A172 (cell line): ENCODE measurements at places on chromosomes 1 and 21. TPM values are rescaled to one million over a fixed set of nuclear protein-coding genes. Genes with fewer than 3 reads are reported as not detected.

Gene NCAM2
- total RNA-seq: 1.4 and 4.8 TPM in 2 replicates

Gene LCA5L
- total RNA-seq: 2.7 and 3.4 TPM in 2 replicates

Gene ADAMTS5
- total RNA-seq: 0.02 and 0.10 TPM in 2 replicates

Gene LDLRAD1
- total RNA-seq: not detected in 2 replicates

Gene SLC27A3
- 1.8 and 2.2 TPM in 2 replicates for total RNA-seq

Gene SHISAL2A
- total RNA-seq: not detected in 2 replicates

Gene CNIH3
- 12.8 and 15.4 TPM in 2 replicates for total RNA-seq

Gene ALG14
- 3.3 and 4.8 TPM in 2 replicates for total RNA-seq

Gene INSRR
- not detected in 2 replicates for total RNA-seq

Gene TNFAIP8L2
- not detected in 2 replicates for total RNA-seq

Gene FAM167B
- total RNA-seq: 5.8 and 8.5 TPM in 2 replicates

Gene TFF3
- total RNA-seq: not detected in 2 replicates

Gene LCE1F
- total RNA-seq: not detected in 2 replicates

Gene AGT
- 14.6 and 15.2 TPM in 2 replicates for total RNA-seq

GRCh38 chr1:116721451-116722007 lies 32.7 kb upstream of the CD2 start:
- no peak for DNase-seq

DNA sequence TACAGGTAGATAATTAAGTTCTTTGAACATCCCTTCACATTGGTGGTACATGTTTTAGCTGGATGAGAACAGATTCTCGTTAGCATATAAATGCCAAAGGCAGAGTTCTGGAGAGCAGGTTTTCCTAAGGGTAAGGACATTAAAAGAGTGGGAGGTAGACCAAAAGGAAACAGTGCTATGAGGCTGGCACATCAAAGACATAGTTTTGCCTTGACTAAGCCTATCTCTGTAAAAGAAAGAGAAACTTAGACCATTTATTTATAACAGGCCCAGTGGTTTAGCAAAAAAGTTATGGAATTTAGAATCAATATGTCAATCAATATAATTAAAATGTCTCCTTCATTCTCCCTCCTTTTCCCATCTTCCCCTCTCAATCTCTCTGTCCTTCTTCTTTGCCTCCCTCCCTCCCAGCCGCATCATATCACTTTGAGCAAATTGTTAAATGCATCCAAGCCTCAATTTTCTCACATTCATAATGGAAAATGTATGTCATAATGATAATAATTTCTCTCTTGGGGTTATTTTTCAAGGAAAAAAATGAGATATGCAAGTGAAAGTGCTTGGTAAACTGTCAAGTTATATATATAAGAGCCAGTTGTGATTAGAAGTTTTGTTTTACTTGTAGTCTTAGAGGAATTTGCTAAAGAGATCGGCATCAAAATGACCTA lies 209.9 kb upstream of the SGIP1 start:
- no peak for DNase-seq

GRCh38 chr21:42403611-42404231 lies at the start of gene UBASH3A:
UBASH3A (plus strand) TSS chr21:42403902; CDS start chr21:42403946, 44 bp downstream.
- no peak for DNase-seq

DNA sequence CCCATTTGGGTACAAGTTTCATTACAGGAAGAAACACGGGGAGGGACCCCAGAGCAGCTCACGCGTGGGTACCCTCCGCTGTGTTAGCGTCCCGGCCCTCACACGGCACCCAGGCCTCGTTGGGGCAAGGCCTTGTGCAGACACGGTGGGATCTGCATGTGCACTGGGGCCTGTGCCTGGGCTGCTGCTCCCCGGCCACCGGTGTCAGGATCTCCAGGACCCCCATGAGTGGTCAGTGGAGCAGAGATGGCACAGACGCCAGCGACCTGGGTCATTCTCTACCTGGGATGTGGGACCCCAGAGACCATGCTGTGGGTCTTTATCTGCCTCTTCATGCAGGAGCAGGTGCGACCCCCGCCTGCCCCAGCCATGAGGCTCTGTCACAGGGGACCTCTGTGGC lies 5.4 kb upstream of the SAMD11 start:
- no peak for DNase-seq

GRCh38 chr1:98677288-98677687 lies 15.8 kb downstream of the SNX7 start:
- peak; percentile 35 for DNase-seq

- no peak for DNase-seq
Measured at GRCh38 chr1:222028676-222029075, 286.8 kb upstream of the DUSP10 start.

GRCh38 chr1:114609026-114609425 lies 27.6 kb upstream of the BCAS2 start:
- no peak for DNase-seq

- DNase-seq: no peak
Measured at GRCh38 chr1:75472971-75473603, 137.8 kb downstream of the SLC44A5 start.

GRCh38 chr1:6490181-6491080 lies 1.0 kb downstream of the PLEKHG5 start:
- peak; percentile 37 for DNase-seq

DNA sequence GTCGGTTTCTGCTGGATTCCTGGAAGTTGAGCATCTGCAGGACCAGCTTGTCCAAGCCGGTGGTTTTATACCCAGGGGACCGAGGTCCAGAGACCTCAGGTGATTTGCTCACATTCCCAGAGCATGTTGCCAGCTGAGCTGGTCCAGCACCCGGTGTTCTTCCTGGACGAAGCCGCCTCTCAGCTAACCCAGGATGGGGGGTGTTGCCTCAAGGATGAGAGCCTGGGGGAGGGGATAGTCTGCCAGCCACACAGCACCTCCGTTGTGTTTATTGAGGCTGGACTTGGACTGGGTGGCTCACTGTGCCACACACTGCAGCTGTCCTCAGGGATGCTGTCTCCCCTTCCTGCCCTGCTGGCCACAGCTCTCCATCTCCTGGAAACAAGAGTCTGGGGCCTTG lies 1.5 kb downstream of the TMEM201 start:
- DNase-seq: no peak

- DNase-seq: no peak
Measured at GRCh38 chr1:200653022-200653462, 16.7 kb downstream of the DDX59 start.

GRCh38 chr1:183622013-183622412 lies 13.6 kb downstream of the ARPC5 start:
- no peak for DNase-seq

- no peak for DNase-seq
Measured at GRCh38 chr1:154191990-154192461, at the start of gene TPM3. TPM3 (minus strand) TSS chr1:154192100; CDS start chr1:154192018, 82 bp downstream.

DNA sequence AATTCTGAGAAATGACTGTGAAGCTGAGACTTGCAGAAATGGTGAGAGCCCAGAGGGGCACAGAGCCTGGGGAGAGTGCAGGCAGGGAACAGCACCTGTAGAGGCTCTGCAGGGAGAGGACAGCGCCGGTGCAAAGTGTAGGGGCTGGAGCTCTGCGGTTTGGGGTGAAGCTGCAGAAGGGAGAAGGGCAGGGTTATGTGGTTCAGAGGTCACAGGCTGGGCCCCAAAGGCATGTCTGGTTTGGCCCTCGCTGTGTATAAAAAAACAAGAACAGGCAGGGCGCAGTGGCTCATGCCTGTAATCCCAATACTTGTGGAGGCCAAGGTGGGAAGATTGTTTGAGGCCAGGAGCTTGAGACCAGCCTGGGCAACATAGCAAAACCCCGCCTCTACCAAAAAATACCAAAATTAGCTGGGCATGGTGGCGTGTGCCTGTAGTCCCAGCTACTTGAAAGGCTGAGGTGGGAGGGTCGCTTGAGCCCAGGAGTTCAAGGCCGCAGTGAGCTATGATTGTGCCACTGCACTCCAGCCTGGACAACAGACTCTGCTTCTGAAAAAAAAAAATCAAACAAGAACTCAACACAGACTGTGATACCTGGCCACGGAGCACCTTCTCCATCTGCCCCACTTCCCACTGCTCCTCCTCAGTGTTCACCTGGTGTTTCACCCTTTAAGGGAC lies 29.1 kb downstream of the SERINC2 start:
- no peak for DNase-seq

DNA sequence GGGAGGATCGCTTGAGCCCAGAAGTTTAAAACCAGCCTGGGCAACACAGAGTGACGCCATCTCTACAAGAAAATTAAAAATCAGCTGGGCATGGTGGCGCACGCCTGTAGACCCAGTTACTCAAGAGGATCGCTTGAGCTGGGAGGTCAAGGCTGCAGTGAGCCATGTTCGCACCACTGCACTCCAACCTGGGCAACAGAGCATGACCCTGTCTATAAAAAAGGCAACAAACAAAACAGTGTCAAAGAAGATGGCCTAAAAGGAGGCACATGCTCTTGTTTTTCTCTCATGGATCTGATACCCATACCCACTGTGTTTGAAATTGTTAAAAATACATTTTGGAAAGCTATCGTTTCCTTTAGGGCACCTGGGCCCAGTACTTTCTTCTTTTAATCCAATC lies 191.7 kb downstream of the SLC45A1 start:
- no peak for DNase-seq

DNA sequence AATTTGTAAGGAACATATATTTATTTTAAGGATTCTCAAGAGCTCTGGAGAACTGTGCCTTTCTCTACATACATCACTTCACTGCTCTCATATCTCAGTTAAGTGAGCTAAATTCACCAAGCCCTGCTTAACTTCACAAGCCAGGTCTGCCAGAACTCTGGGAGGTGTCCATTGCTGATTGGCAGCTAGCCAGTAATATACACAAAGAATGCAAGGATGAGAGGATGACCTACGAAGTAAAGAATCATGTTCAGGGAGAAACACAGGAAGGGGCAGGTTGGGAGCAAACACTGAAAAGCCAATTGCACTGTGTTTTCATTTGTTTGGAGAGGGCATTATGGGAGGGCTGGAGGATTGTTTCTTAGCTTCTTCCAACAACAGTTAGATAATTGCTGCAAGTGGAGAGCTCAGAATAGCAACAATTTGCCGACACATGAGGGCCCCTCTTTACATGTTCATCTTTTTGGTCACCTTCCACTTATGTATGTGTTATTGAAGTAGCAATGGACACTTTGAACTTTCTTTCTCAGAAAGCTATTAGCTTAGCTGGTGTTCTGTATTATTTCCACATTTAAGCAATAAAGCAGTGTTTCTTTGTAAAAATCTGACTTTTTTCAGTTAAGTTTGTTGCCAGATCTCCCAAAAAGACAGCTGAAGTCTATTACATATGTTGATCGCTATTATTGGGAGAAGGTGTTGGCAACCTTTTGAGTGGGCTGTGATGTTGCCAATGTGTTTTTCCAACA lies 254.8 kb downstream of the LTN1 start:
- DNase-seq: peak; percentile 18

DNA sequence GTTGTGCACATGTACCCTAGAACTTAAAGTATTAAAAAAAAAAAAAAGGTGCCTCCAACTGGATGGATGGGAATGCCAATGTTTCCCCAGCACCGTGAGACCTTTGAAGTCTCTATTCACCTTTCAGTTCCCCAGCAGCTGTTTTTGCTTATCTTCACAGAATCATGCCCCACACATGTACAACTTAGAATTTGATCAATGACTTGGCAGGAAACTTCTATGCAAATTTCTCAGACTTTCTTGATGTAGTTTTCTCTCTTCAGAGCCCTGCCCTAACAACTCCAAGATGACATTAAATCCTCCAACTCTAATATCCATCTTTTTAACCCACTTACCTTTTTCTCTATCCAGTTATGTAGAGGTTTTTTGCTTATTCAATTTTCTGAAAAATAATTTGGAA lies 144.3 kb downstream of the PLPPR5 start:
- no peak for DNase-seq

- DNase-seq: peak; percentile 81
Measured at GRCh38 chr21:37087188-37087587, 14.1 kb downstream of the TTC3 start.

- no peak for DNase-seq
Measured at GRCh38 chr1:36159614-36160387, 3.8 kb downstream of the MAP7D1 start.

GRCh38 chr1:67642629-67643028 lies 42.4 kb upstream of the GADD45A start:
- no peak for DNase-seq

DNA sequence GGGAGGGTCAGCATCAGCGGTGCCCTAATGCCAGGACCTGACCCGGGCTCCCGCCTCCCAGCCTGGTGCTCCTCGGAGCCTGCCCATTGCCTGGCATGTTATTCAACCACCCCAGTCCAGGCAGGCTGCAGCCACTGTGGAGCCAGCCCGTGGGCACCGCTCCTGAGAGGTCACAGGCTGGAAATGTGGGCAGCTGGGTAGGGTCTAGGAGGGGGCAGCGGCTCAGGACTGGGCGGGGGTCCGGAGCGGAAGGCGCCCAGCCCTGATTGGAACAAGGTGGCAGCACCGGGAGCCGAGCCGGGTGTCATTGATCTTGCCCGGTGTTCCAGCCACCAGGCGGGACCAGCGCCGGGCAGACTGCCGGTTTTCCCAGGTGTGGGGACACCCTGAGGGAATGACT lies 12.7 kb upstream of the RUNX3 start:
- no peak for DNase-seq

DNA sequence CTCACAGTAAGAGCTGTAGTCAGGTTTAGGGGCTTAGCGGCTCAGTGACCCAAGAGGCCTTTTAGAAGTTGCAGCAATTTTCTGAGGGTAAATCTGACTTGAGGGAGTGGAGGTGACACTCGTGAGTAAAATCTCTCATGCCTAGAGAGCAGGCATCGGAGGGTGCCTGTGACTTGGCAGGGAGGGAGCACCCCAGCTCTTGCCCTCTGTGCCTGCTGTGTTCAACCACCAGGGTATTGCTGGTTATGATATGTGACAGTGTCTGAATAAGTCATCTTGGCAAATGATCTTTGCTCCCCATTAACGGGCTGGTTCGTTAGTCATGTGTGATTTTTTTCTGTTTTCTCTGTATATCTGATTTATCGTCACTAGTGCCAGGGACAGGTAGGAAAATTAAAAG lies 5.9 kb downstream of the MAN1C1 start:
- DNase-seq: no peak

GRCh38 chr1:209607102-209607794 lies 23.7 kb downstream of the CAMK1G start:
- DNase-seq: peak; percentile 94

DNA sequence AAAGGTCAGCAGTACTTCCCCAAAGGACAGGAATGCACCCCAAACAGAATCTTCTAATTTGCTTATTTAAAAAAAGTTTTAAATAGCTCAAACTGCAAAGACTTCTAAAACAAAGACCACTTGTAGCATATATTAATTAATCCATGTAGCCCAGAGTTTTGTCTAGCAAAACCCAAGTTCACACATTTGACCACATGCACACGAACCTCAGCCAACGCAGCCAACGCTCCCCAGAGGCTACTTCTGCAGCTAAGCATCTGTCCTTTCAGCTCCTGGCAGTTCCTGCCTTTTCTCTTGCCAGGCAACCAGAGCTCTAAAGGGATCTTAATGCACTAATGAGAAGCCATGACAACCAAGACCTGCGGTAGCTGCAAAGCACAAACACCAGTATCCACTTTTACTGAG lies 89.6 kb downstream of the RERE start:
- no peak for DNase-seq

- DNase-seq: no peak
Measured at GRCh38 chr1:184051138-184051484, 419 bp upstream of the TSEN15 start.

GRCh38 chr1:33824971-33825370 lies 38.9 kb upstream of the HMGB4 start:
- DNase-seq: no peak

- no peak for DNase-seq
Measured at GRCh38 chr21:36882776-36883175, 83.7 kb downstream of the HLCS start.

- no peak for DNase-seq
Measured at GRCh38 chr1:204149107-204149506, 2.7 kb downstream of the ETNK2 start.
